ENCODE measurements at places on chromosomes 3 and 15. TPM values are rescaled to one million over a fixed set of nuclear protein-coding genes. Genes with fewer than 3 reads are reported as not detected.

SCAANT1 gene
- total RNA-seq = not detected

CFAP161 gene
- total RNA-seq = not detected

PLCH1 gene
- total RNA-seq = not detected

CNTN3 gene
- 0.07 TPM for total RNA-seq

NR2F2 gene
- total RNA-seq = 1.9 TPM

CSPG5 gene
- total RNA-seq = 1.8 TPM

HIGD2B gene
- total RNA-seq = not detected

EPHA3 gene
- not detected for total RNA-seq

ASTE1 gene
- 7.2 TPM for total RNA-seq

UBAP1L gene
- 1.0 TPM for total RNA-seq

AVEN gene
- total RNA-seq = 28.9 TPM

ADAMTS17 gene
- total RNA-seq = not detected

XIRP1 gene
- not detected for total RNA-seq

KAT2B gene
- total RNA-seq = 5.6 TPM

COPG1 gene
- 146 TPM for total RNA-seq

SLC15A2 gene
- total RNA-seq = not detected

ARL6IP5 gene
- 48.3 TPM for total RNA-seq

XCR1 gene
- not detected for total RNA-seq
